ENCODE measurements at places on chromosomes 3 and 15.

- DNase-seq = no peak
These were observed 268.0 kb downstream of the ERC2 start for GRCh38 chr3:56200251-56200650.

DNA sequence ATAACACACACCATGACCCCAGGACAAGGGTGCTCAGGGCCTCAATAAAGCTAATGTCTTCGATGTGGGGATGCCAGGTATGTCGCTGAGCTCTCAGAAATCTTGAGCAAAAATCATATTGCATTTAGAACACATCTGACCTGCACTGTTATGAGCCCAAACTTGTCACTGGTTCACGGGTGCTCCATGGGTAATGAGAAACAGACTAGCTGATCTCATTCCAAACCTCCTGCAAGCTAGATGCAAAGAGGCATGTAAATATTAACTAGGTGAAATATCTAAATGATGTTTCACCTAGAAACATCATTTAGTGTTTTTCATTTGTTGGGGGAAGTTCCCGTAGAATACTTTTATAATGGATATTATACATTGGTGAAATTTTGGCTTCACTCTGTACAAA lies 549.4 kb downstream of the OCA2 start:
- no peak for DNase-seq

- no peak for DNase-seq
These were observed 623.5 kb upstream of the TBL1XR1 start for GRCh38 chr3:177820683-177821316.

GRCh38 chr3:52193065-52193464 lies 4.9 kb upstream of the ALAS1 start:
- DNase-seq = no peak

- no peak for DNase-seq
These were observed 340.3 kb upstream of the TBL1XR1 start for GRCh38 chr3:177537612-177538011.
